ENCODE measurements at places on chromosomes 4 and X. TPM values are rescaled to one million over a fixed set of nuclear protein-coding genes. Genes with fewer than 3 reads are reported as not detected.

- no peak for DNase-seq
Measured at GRCh38 chr4:150078041-150078578, at the start of gene DCLK2. TSS of gene DCLK2 (plus strand) at chr4:150078445. CDS start at chr4:150079028, 583 bp downstream.

DNA sequence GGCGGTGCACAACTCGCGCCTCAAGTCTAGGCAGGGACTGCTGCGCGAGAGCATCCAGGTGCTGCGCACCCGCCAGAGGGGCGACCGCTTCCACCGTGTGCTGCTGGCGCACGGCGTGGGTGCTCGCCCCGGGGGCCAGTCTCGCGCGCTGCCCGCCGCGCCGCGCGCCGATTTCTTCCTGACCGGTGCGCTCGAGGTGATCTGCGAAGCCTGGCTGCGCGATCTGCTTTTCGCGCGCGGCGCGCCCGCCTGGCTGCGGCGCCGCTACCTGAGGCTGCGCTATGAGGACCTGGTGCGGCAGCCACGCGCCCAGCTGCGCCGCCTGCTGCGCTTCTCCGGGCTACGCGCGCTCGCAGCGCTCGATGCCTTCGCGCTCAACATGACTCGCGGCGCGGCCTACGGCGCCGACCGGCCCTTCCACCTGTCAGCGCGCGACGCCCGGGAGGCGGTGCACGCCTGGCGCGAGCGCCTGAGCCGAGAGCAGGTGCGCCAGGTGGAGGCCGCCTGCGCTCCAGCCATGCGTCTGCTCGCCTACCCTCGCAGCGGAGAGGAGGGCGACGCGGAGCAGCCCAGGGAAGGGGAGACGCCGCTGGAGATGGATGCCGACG is 1.3 kb downstream of the CHST7 start:
- DNase-seq: no peak

GRCh38 chr4:53450773-53451172 is 73.3 kb downstream of the FIP1L1 start:
- DNase-seq: no peak

GRCh38 chrX:66074920-66075879 is 35.3 kb upstream of the VSIG4 start:
- DNase-seq: no peak

DNA sequence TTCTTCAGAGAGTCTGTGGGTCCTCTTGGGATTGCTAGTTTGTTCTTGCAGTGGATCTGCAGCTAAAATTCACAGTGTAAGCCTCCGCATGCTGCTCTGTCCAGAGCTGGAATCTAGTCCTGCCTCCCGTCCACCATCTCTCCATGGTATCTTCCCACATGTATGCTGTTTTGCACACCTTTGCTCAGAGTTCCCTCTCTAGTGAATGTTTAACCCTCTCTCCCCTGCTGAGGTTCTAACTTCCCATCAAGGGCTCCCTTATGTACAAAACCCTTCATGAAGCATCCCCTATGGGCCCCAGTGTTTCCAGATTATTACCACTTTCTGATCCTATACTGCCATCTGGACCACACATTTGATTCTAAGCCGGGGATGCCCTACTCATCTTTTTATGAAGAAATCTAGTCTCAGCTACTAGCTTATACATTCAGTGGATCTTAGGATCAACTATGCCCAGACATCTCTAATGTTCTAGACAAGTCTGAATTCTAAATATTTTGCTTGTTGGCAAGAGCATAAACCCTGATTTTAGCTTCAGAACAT is 157.3 kb downstream of the CPEB2 start:
- no peak for DNase-seq

DNA sequence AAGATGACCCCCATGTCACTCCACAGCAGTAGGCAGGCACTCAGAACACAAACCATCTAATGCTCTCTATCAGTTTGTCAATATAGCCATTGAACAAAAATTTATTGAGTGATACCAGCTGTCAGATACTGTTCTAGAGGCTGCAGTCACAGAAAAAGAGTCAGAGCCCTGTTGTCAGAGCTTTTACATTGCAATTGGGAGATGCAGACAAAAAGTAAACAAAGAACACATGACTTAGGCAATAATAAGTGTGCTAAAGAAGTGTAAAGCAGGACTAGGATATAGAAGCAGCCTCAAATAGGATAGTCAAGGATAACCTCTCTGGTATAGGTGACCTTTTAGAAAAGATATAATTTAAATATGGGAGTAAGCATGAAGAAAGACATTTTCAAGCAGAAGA is 8.9 kb downstream of the HTN1 start:
- no peak for DNase-seq

GRCh38 chr4:37971202-37971601 is 11.0 kb downstream of the PTTG2 start:
- no peak for DNase-seq

GRCh38 chr4:62526671-62527070 is 1326.5 kb downstream of the ADGRL3 start:
- DNase-seq: no peak

The RTL3 gene
- total RNA-seq: 0.06 TPM

The CDKL5 gene
- 2.1 TPM for total RNA-seq

The GPR119 gene
- total RNA-seq: not detected

The SSX3 gene
- total RNA-seq: not detected
